Activated CD8-positive, alpha-beta T cell treated with anti-CD3 and anti-CD28 coated beads for 36 hours (primary cell): ENCODE measurements at places on chromosomes 7 and 10. TPM values are rescaled to one million over a fixed set of nuclear protein-coding genes. Genes with fewer than 3 reads are reported as not detected.

DNA sequence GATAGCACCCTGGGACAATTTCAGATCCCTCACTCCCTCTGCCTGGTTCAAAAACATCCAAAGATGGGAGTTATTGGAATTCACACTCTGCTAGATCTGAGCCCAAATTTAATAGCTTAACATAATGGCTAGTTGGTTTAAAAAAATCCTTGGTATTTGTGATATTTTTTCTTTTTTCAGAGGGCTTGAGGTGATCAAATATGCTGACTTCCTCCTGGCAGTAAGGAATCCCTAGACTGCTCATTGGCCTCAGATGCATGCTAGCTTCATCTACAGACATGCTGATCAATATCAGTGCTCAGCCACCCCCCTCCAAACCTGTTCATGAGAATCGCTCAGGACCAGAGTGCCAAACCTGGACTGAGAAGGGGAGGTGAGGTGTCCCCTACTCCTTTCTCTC, 74.7 kb upstream of the PLPP4 start:
- H3K27ac ChIP-seq: no peak overlapping the region
- DNase-seq: no peak
- H3K27me3 ChIP-seq: peaks cover 3% of the 10 kb centered on the region

- DNase-seq: peak; percentile 30
- peaks cover 9% of the 10 kb centered on the region for H3K4me1 ChIP-seq
- no peak overlapping the region for H3K27ac ChIP-seq
- peaks cover 26% of the 10 kb centered on the region for H3K36me3 ChIP-seq
Measured at GRCh38 chr7:26369593-26369992, 77.9 kb downstream of the SNX10 start.

AGMO gene
- total RNA-seq: not detected

RHBDD2 gene
- total RNA-seq: 23.1 TPM
